ENCODE measurements at places on chromosomes 4 and X. TPM values are rescaled to one million over a fixed set of nuclear protein-coding genes. Genes with fewer than 3 reads are reported as not detected.

DNA sequence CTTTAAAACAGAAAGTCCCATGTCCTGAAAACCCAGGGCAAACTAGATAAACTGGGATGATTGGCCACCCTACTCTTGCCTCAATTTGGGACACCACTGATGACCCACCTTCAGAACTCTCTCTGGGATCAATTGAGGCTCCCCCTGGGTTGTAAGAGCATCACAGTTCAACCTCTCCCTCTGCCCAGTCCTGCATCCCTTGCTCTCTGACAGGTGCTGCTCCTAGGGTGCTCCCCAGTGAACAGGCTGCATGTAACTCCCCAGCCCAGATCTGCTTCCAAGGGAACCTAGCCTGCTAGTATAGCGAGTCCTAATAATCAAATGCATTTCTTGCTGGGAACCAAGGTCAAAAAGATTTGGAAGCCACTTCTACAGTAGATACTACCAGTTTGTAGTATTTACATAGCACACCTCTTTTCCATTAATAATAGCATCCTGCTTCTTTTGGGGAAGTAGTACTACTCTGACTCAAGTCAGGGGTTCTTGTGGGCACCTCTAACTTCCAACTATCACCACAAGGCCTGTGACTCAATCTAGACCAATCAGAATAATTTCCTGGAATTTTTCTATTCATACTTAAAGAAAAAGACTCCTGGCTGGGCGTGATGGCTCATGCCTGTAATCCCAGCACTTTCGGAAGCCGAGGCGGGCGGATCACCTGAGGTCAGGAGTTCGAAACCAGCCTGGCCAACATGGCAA, 42.1 kb upstream of the SPINK2 start:
- DNase-seq, result no peak

DNA sequence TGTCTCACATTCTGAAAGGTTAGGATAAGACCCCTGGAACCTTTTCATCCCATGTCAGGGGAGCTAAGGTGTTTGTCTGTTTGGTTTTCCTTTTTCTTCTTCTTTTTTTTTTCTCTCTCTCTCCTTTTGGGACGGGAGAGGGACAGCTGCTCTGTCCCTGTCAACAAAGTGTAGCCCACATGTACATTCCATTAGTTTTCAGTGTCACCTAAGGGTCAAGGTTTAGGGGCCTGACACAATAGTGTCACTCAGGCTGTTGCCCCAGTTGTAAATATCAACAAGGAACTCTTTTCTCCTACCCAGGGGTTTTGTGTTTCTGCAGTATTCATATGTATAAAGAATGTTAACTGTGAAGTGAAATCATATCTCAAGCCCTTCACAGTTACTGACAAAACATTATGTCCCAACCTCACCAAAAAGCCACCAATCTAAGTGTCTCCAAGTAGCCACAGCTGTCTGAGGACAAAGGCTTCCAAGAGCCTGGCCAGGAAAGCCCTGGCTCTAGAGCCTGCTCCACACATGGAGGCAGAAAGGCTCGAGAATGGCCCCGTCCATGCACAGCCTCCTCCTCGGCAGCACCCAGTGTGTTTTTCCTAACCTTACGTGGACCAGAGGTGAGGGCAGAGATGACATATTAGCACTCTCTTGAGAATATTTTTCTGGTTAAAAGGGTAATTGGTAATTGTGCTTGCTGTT, 9.4 kb downstream of the IRF2 start:
- no peak for DNase-seq

GRCh38 chr4:182748949-182749348, 168.2 kb downstream of the DCTD start:
- DNase-seq, result no peak

DNA sequence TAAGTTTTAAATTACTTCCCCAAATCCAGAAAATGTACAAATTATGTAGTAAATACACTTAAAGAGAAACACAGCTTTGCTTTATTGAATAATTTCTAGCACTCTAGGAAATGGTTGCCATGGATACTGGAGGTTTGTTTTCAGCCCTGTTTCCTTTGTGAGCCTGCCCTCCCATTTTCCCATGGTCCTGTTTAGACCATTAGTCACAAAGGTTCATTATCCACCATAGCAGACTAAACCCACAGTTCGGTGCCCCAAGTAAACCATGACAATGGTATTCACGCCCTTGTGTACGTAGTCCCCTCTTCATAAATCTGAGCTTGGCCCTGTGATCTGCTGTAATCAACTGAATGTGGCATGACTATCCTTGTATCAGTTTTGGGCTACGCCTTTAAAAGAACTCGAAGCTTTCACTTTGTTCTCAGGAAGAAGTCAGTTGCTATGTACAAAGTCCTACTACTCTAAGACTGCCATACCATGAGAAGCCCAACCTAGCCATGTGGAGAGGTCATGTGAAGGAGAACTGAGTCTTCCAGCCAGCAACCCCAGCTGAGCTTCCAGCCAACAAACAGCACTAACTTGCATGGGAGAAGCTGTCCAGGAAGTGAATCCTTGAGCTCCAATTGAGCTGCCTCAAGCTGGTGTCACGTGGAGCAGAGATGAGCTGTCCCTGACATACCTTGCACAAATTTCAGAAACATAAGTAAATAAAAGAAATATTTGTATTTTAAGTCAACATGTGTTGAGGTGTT, 300.4 kb downstream of the LDB2 start:
- DNase-seq, result no peak

GRCh38 chrX:139222511-139223200, 307.9 kb upstream of the F9 start:
- DNase-seq, result no peak

DNA sequence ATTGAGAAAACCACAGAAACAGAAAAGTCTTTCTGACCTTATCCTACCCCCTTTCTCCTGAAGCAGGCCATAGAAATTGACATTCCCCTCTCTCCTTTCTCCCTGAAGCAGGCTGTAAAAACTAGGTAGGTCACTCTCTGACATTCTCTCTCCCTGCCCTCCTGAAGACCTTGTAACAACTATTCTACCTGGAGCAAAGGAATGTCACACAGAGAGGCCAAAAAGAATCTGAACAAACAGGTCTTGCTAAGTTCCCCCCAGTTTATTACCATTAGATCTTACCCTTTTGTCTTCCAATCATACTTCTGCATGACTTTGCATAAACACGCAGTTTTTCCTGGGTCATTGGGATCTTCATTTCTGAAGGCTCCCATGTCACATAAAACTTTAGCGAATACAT, 198.3 kb upstream of the GYPA start:
- DNase-seq, result no peak

DNA sequence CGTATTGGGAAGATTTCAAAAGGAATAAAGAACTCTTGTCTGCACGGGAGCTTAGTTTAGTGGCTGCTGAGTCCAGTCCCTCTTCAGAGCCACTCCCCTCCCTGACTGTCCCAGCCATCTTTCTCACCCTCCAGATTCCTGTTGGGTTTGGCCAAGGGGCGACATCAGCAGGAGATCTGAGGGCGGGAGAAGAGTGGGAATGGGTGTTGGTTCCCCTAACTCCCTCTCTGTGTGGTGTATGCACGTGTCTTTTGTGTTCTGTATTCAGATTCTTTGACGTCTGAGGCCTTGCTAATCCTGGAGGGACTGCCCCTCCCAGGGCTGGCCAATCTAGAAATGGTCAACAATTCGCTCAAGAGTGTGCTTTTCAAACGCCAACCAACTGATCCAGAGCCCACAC, 37.4 kb downstream of the CYTL1 start:
- no peak for DNase-seq

TEX13B gene
- not detected for total RNA-seq

SRD5A3 gene
- total RNA-seq, result 6.8 TPM

Measured in fibroblast of villous mesenchyme (primary cell).